ENCODE measurements at places on chromosomes 1 and 21.

DNA sequence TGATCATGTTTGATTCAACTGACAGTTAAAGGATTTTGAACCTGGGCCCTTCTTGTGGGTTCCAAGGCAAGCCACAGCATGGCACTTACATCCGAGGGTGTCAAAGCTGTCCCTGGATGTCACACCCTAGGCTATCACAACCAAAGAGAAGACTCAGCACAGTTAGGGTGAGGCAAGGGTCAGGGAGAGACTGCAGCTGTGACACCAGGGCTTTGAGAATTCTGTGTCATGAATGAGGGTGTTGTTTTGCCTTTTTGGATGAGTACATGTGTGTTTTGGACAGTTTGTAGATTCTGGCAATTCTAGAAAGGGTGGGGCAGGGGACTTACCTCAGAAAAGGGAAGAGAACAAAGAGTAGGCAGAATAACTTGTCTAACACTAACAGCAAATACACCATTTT lies 37.8 kb upstream of the ZNF326 start:
- no peak for DNase-seq

DNA sequence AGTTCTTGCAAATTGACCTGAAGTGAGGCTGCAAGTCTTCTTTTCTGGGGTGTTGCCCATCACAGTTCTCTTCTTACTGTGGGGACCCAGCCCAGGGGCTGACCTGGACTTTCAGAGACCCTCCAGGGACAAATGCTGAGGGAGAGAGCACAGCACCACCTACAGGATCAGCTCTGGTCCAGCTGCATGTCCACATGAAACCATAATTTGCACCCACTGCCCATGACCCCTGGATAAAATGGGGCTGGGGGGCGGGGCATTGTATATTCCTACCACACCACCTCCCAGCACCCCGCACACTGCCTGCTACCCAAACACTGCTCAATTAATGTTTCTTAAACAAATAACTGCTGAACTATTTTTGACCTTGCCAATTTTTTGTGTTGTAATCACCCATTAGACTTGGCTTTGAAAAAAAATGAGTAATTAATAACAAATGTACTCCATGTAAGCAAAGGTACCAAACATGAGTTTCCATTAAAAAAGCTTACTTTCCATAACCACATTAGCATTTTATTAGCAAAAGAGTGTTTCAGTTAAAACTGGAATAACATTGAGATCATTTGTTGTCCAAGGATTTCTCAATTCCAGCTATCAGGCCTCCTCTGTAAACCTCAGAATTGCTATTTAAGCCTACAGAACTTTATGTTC lies 168.0 kb upstream of the RAB4A start:
- DNase-seq = no peak

- no peak for DNase-seq
These were observed 1.7 kb downstream of the TMCC2 start for GRCh38 chr1:205229399-205229871.

- no peak for DNase-seq
These were observed 20.4 kb downstream of the SLC16A1 start for GRCh38 chr1:112935461-112936111.

DNA sequence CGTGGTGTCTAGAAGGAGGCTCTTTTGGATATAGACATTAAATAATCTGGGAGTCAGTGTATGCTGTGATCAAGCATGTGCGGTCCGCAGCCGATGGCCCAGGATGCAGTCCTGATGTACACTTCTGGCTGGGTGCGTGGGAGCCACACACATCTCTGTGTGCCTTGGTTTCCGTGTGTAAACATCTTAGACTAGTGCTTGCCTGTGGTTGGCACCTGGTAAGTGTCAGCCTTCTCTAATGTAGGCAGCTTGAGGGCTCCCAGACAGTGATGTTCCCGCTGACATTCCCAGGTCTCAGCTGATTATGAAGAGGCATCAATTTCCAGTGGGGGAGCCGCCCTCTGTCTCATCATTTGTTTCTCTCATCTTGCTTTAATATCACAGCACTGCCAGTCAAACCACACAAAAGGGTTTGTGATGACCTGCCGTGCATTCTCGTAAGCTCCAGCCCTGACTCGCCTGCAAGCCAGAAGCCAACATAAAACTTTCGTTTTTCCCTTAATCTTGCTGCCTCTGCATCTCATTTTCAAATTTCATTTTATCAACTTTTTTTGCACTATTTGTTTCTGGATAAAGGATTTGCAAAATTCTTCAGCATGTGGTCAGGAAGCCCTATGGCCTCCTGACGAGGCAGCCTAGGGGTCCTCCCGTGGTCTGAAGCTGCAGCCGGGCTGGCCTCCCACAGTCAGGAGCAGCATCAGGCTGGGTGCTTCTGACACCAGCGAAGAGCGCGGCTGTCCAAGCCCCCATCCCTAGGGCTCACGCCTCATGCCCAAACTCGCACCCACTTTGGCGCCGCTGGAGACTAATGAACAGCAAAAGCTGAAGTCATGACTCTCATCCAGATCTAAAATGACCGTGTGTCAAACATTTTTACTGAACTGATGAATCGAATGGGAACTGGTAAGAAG lies 28.1 kb downstream of the PDE9A start:
- DNase-seq = no peak

GRCh38 chr1:18947570-18947969 lies 8.9 kb downstream of the IFFO2 start:
- DNase-seq = no peak

DNA sequence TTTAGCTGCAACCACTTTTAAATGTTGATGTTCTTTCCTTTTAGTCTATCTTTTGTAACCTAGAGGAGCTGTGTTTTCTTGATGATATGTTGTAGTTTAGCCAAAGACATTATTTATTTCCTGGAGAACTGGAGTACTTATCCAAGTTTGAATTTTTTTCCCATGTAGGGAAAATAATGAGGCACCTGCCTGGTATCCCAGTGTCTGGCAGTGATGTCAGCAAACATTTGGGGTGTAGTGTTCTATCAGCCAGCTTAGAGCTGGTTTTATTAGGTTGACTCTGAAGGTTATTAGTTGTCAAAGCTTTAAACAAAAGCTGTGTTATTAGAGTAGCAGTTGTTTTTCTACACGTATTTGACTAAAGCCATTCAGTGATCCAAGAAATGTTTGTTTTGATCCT lies 3.2 kb downstream of the CTPS1 start:
- no peak for DNase-seq

GRCh38 chr21:42505090-42505726 lies 8.4 kb upstream of the SLC37A1 start:
- DNase-seq = no peak

DNA sequence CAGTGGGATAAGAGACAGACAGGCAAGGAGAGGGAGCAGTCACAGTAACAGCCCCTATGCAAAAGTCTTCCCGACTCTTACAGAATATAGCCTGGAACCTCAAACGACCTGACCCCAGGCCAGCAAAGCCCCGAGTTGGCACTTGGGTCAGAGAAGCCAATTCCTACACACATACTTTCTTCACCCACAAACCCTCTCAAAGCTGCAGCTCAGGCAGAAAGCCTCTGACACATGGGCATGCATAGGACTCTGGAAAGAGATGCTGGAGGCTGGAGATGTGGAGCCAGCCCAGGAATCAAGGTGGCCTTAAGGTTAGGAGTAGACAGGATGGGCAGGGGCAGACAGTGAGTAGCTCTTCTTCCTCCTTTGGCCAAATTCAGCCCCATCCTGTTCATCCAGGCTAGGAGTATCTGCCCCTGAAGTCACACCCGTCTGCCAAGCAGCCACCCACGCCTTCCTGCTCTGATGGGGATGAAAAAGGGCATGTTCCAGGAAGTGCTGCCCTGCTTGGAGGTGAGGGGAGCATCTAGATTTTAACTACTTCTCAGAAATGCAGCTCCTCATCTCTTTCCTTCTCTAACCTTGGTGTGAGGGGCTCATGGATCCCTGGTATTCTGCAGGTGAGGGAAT lies 7.8 kb downstream of the SLC41A1 start:
- no peak for DNase-seq

GRCh38 chr1:174114788-174115448 lies 44.4 kb upstream of the RABGAP1L start:
- DNase-seq = peak; percentile 2

DNA sequence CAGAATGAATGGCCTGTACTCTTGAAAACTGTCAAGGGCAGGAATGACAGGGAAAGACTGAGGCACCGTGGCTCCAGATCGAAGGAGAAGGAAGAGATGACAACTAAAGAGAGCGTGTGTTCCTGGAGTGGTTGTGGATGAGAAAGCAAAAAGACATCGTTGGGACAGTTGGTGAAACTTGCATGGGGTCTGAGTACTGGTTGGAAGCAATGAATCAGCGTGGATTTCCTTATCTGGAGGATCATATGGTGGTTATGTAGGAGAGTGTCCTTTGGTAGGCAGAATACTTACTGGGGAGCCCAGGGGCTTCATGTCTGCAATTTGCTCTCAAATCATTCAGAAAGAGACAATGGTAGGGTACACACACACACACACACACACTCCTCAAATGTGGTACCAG lies 13.9 kb downstream of the LEMD1 start:
- no peak for DNase-seq

- DNase-seq = no peak
These were observed 7.9 kb downstream of the LEFTY2 start for GRCh38 chr1:225933072-225933471.

DNA sequence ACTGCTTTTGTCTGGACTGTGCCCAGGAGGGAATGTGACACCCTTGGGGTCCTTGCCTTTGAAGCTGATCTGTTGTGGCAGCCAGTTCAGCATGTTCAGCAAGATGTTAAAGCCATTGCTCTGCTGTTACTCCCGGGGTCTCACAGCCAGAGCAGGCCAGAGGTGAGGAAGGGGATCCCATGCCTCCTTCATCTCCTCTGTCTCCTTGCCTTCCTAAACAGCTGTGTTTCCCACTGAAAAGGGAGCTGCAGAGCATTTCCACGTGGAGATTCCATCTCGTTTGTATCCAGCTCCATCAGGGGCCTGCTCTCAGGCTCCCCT lies 135.8 kb upstream of the COL6A1 start:
- DNase-seq = no peak

DNA sequence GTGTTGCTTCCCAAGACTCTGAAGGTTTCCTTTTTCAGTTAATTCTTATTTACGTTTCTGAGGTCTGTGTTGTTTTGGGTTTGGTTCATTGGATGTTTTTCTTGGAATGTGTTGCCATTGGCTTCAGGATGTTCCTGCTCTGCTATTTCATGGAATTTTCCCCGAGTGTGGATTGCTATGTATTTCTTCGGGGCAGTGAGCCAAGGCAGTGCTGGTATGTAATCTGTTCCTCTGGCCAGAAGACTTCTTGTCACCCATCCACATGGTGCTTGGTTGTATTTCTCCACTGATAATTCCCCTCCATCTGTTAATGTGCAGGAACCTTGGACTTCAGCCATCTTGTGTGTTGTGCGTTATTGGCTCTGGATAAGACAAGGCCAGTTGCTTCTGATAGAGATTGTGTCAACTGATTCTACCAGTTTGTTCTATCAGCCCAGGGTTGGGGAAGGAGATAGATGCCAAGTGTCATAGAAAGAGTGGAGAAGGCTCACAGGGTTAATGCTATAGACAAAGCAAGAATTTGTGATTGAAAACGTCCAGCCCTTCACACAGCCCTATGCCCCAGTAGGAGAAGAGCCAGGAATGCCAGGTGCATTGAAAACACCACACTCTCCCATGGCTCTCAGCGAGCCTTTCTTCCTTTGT lies 505.2 kb downstream of the PLPP3 start:
- DNase-seq = peak; percentile 79

DNA sequence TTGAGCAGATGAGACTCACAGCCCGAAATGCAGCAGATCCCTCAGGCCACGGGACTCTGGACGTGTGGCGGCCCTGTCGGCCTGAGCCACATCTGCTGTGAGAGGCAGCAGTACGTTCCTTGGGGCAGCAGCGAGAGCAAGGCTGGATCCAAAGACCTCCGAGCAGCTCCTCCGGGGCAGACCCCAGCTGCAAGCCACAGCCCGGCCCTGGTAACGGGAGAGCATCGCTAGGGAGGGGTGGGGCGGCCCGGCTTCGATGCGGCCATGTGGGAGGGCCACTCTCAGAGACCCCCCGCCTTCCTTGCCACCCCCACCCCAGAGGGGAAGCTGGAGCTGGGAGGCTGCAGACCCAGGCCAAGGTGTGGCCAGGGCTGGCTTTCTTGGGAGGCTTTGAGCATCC lies 17.8 kb downstream of the PRKCZ start:
- no peak for DNase-seq

- no peak for DNase-seq
These were observed 2.1 kb upstream of the SSX2IP start for GRCh38 chr1:84692391-84692790.

DNA sequence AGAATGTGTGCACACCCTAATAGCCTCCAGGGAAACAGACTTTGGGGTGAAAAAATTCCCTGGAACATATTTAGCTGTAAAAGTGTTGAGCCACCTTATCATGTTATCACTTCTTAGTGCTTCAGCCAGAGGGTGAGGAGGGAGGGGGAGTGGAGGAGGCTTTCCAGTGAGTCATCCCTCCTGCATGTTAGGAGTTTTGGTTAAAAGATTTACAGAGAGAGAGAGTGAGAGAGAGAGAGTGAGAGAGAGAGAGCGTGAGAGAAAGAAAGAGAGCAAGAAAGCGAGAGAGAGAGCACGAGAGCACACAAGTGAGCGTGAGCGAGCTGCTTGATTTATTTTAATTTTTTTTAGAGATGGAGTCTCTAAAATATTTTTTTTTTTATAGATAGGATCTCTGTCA lies 13.5 kb upstream of the CACNA1E start:
- DNase-seq = peak; percentile 21

- DNase-seq = no peak
These were observed 25.1 kb upstream of the TP53BP2 start for GRCh38 chr1:223870617-223871574.

- DNase-seq = no peak
These were observed 30.4 kb upstream of the ARHGEF16 start for GRCh38 chr1:3423896-3424611.

DNA sequence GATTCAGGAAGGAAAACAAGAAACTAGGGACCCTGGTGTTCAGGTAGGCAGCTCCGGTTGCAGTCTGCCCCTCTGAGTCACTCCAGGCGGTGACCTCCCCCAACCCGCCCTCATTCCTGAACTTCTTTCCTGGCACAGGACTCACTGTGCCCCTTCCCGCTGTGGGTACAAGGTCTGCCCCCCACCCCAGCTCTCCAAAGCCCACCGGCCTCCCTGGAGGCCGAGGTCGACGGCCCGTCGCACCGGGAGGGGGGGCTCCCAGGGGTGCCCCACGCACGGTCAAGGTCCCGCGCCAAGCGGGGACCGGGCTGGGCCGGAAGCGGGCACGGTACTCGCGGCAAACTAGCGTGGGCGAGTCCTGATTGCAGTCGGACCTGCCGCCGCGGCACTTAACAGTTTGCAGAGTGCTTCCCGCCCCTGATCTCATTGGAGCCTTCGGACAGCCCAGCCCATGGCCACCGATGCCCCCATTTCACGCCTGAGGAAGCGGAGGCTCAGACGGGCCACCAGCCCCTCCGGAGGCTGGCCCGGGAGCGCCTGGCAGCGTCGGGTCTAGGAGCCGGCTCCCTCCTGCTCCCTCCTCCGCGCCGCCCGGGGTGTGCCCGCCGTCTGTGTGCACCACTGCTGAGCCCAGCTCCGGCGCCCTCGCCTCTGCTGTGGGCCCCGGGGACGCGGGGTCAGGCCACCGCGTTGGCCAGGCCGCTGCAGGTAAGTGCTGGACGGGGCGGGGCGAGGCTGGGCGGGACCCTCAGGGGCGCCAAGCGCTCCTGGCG lies at the start of gene GJB3:
GJB3 (plus strand) TSS at position 144 of the 773 bp plus-strand sequence. CDS start 3,549 bp downstream, outside the sequence.
- no peak for DNase-seq

Measured in skeletal muscle cell (primary cell).